Activated CD4-positive, CD25-positive, alpha-beta regulatory T cell treated with anti-CD3 and anti-CD28 coated beads, Interleukin-2, amount 50 U/mL, for 16 hours (primary cell): ENCODE measurements at places on chromosomes 2 and 18.

DNA sequence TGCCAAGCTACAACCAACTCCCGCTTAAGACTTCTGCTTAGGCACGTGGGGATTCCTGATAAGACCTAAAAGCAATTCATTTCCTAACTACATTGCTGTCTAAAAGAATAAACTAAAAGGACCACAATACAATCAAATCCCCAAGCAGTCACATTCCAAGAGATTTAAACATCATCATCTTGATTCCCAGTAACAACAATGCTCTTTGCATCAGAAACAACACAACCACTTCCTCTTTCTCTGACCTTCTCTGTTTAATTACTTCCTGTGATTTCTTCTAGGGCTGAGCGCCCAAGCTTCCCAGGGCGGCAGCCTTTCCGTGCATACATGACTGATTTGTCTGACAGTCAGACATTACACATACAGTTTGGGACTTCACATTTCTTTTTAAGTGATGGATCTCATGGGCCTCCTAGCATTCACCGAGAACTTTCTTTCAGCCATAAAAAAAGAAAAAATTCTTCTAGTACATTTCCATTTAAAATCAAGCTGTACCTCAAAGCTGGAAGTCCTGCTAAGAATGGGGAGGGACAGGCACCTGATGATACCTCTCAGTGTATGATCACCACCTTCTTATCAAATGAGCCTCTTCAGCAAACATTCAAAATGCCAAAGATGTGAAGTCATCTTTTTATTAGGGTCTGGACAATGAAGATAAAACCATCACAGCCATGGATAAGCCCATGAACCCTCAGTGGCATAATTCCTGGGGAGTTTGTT lies 11.5 kb downstream of the SPRED2 start:
- no peak for DNase-seq

DNA sequence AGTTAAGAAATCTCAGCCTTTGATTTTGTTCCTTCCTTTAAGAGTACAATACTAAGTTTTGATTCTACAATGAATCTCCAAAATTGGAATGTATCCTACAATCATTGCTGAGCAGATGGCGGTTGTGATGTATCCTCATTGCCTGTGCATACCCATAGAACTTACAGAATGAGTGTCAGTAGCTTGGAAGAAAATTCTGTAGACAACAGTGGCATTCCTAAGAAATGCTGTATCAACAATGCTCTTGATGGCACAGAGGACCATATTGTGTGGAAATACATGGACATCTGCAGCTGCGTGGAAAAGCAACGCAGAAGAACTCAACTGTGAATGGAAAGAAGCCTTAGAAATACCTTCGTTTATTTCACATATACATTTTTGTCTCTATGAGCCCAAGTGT lies 30.2 kb downstream of the GAREM1 start:
- DNase-seq: no peak

GRCh38 chr2:106552921-106553320 lies 65.8 kb downstream of the CD8B2 start:
- no peak for DNase-seq

GRCh38 chr18:55123361-55123760 lies 164.1 kb upstream of the CCDC68 start:
- no peak for DNase-seq

DNA sequence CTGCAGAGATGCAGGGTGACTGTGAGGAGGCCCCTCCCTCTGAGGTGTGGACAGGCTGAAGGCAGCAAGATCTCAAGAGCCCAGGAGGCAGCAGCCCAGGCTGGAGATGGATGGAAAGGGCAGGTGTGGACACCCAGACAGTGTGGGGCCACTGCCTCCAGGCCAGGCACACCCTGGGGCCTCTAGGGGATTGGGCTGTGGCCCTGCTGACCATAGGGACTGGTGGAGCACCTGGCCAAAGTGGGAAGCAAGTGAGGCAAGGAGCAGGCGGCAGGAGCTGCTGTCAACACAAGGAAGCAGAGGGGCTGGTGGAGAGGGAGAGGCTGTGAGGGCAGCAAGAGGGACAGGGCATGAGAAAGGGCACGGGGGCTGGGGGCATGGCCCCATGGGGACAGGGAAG lies 10.8 kb downstream of the SNED1 start:
- DNase-seq: no peak

GRCh38 chr2:1701556-1702185 lies 42.6 kb downstream of the PXDN start:
- DNase-seq: no peak

DNA sequence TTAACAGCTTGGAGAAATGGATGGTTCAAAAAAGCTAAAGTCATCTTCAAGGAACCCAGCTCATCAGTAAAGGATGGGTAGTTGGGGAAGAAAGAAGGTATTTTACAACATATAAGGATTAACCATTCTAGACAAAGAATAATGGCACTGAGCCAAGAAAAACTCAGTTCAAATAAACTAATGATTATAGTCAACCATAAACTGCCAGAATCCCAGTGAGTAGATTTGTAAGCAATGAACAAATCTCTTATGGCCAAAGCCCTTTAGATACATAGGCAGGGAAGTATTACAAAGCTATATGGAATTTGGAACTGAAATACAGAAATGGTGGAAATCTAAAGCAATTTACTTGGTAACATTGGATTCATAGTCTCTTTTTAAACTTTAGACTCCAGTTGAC lies 92.4 kb upstream of the ZFP36L2 start:
- DNase-seq: no peak

GRCh38 chr2:40242315-40242714 lies 209.6 kb downstream of the SLC8A1 start:
- DNase-seq: no peak

DNA sequence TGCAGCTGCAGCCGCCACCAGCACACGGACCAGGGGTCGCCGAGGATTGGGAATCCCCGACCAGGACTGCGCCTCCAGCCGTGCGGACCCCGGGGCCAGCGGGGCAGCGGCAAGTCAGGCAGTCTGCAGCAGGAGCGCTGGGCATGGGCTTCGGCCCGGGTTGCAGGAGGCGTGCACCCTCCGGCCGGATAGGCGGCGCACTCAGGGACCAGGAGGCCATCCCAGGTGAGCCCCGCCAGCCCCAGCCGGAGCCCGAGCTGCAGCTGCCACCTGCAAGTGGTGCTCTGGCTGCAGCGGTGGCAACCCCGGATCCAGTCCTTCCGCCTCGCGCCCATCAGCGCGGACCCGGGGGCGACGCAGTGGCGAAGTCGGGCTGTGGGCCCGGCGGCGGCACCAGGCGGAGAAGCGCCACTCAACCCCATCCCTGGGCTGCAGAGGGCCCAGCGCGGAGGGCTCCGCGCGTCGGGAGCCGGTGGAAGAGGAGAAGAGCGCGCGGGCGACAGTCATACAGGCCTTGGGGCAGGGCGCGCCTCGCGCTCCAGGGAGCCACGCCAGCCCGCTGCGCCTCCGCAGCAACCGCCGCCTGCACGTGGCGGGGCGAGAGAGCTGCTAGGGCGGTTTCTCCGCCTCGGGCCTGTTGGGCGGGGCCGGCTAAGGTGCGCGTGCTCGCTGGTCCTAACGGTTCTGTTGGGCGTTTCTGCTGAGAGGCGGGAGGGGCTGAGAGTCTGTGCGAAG lies 73.8 kb downstream of the RPIA start:
- no peak for DNase-seq

DNA sequence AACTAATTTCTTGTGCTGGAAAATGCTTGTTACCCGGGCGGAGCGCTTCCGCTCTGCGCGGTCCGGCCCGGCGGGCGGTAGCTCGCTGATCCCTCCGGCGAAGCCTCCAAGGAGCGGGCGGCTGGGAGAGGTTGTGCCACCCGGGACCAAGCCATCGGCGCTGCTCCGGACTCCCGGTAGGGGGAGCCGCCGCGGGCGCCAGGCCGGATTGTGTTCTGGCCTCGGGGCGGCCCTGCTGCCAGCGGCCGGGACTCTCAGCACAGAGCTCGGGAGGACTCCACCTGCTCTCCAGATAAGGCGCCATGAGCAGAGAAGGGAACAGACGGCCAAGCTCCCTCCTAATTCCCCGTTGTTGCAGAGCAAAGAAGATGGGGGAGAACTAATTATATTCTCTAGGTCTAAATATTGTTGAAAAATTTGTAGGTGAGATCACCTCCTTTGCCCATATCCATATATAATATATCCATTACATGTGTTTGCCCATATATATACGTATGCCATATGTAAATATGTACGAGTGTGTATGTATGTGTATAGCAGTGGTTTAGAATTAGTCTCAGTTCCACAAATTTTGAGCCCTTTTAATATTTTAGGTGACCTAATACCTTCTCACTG lies 13.8 kb upstream of the SATB2 start:
- DNase-seq: no peak

GRCh38 chr2:134782792-134783191 lies 55.6 kb upstream of the ACMSD start:
- no peak for DNase-seq

GRCh38 chr2:66364495-66365333 lies 70.2 kb upstream of the MEIS1 start:
- DNase-seq: no peak

GRCh38 chr2:112949456-112949855 lies 28.4 kb upstream of the IL36G start:
- no peak for DNase-seq

DNA sequence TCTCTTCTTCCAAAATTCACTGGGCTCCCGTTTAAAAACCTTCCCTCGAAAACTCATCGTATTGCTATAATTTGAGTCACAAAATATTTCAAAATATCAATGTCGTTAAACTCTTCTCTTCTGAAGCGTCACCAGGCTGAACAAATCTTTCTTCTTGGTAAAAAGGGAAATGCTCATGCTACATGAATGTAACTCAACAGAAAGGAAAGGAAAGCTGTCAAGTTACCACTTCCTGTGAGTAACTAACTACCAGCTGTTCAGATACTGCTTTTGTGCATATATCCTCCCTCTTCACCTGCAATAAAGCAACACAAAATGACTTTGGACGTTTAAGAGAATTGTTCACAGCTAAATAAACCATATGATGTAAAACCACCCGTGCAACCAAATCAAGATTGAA lies 95.4 kb downstream of the DOCK10 start:
- DNase-seq: no peak

GRCh38 chr2:179574061-179574519 lies 287.3 kb downstream of the ZNF385B start:
- no peak for DNase-seq

DNA sequence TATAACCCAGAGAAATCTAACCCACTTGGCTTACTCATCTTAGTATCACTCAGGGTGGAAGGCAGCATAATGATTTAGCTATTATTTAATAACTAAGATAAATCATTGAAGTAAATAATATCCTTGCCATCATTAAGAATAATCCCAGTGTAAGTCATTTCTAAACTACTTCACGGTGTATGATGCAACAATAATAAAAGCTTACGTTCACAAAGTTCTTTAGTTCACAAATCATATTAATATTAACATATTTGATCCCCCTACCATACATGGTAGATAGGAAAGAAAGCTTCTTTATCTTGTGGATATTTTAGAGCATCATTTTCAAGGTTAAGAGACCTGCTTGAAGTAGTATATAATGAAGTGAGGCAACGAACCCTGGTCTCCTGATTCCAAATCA lies 401.0 kb downstream of the NCKAP5 start:
- DNase-seq: no peak

- no peak for DNase-seq
Observed at GRCh38 chr2:189231719-189232323, 52.3 kb upstream of the COL5A2 start.

- DNase-seq: no peak
Observed at GRCh38 chr2:200383380-200384110, 77.1 kb downstream of the SPATS2L start.

DNA sequence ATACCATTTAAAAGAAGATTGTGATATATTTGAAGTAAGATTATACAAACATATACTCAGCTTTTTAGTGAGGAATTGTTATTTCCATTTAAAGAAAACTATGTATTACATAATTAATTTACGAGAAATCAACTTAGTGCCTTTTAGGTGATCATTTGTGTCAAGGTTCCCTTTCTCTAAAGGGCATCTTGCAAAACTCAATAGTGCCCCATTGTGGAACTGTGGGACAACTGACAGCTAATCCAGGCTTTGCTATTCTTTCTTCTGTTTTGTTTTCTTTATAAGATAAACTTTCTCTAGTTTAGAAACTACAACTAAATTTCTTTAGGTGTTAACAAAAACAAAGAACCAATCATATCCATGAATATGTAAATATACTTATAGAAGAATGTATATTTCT lies 24.3 kb upstream of the VIT start:
- DNase-seq: no peak

- DNase-seq: no peak
Observed at GRCh38 chr2:16537347-16537746, 128.3 kb downstream of the CYRIA start.

DNA sequence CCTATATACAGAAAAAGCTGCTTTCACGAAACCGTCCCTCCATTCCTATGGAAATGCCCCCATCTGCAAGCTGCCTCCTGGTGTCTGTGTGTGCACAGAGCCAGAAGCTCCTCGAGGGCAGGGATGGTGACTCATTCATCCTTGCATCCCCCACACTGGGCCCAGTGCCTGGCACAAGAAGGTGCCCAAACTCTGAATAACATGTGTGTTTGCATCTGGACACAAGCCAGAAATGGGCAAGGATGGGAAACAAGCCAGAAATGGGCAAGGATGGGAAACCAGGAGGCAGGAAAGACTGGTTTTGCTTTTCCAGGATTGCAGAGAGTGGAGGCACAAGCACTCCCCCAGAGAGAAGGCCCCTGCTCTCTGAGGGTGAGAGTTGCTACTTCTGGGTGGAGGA lies 313.9 kb downstream of the CELF4 start:
- DNase-seq: no peak

DNA sequence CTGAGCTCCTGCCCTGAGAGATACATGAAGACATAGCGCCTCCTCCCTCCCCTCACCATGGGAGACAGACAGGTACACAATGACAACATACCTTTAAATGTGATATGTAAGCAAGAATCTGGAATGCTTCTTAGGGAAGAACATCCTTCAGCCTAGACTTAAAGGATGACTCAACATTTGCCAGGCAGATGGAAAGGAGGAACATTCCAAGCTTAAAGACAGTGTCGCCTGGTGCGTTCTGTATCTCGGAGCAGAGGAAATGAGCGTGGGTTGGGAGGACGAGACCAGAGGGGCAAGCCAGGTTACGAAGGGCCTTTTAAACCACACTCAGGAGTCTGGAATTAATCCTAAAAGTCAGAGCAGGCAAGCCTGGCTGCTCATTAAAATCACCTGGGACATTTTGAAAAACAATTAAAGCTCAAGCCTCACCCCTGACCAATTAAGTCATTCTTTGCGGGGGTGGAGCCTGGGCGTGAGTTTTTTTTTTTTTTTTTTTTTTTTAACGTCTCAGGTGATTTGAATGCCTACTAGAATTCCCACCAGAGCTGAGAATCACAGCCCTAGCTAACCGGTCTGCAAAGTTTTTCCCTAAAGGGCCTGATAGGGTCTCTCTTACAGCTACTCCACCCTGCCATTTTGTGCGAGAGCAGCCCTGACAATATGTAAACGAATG lies 131.2 kb upstream of the SEC11C start:
- DNase-seq: no peak
